ENCODE measurements at places on chromosomes 3 and 15.

DNA sequence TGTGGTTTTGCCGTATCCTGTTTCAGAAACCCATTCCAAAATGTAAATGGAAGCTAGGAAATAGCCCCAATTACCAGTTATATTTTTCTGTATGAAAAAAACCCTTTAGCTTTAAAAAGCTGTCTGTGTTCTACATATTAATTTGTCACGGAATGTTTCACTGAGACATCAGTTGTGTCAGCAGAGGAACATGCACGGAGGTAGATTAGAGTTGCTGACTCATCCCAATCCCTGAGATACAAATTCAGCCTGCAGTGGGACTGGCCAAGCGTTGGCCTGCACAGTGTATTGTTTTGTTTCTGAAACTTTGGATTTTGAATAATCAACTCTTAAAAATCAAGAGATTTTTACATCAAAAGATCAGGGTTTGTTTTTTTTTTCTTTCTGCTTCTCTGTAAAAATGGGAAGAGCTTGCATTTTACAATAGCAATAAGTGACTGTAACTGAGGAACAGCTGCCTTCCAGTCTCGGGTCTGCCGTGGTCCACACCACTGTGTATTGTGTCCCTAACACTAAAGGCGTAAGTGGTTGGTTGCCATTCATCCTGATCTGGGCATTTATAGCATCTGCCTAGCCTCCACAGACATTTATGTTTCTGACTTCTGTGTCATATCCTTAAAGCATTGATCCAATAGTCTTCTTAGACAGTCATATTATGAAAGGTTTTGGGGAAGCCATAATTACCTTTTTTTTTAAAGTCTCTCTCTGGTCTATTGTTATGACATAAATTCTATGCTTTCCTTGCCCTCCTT lies 218.1 kb downstream of the ADAMTSL3 start:
- no peak for DNase-seq

GRCh38 chr3:131596884-131597283 lies 94.1 kb upstream of the MRPL3 start:
- DNase-seq, result no peak

- no peak for DNase-seq
Observed at GRCh38 chr3:129360705-129361460, 67.6 kb downstream of the EFCAB12 start.

DNA sequence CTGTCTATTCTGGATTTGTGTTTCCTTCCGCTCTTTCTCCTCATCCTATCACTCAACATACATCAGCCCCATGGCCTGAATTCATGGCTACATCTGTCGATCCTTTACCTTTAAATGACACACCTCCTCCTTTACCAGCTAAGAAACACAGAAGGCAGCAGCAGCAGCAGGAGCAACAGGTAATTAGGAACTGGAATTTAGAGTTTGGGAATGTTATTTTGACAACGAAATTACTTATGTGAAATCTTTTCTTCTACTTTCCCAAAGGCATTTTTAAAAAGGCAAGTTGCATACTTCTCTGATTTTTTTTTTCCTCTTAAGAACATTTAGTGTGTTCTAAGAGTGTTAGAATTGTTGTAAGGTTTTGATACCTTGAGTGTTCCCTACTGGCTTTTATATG lies 29.1 kb upstream of the ABHD10 start:
- no peak for DNase-seq

- DNase-seq, result no peak
Observed at GRCh38 chr3:137807998-137808397, 43.9 kb downstream of the SOX14 start.

GRCh38 chr3:122973893-122974615 lies 53.5 kb downstream of the SEMA5B start:
- no peak for DNase-seq

DNA sequence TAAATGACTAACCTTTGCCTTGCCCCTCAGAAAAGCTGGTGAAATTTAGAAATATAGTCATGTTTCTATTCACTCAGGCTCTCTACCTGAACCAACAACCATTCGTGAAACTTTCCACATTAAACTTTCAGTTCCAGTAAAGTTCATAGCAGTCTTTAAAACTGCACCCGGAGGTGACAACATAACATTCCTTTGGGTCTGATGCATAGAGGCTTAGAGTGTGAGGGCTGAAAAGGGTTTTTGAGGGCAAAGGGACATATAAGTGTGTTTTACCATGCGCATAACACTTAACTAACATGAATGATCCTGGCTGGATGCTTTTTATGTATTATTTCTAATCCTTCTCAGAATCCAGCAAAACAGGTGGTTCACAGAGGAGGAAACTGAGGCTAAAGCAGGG lies 471.7 kb upstream of the MCTP2 start:
- DNase-seq, result no peak

DNA sequence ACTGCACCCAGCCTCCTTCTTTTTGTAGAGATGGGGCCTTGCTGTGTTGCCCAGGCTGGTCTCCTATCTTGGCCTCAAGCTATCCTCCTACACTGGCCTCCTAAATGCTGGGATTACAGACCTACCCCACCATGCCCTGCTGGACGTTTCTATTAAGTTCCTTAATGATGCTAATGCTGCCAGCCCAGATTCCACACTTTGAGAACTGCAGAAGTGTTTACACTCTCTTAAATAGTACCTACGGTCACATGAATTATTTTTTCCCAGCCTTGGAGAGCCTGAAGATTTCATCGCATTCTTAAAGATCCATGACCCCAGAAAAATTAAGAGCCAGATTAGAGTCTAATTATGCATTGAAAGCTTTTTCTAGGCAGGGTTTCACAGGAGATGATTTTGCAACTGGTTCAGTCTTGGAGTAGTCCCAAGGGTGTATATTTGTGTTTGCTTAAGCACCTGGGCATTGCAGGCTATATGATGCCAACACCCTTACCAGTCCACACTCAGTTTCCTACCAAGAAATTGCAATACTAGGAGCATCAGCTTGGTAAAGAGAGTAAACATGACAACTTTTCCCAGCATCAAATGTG lies 36.6 kb downstream of the TM4SF4 start:
- no peak for DNase-seq

GRCh38 chr3:114762144-114762543 lies 384.9 kb downstream of the ZBTB20 start:
- DNase-seq, result no peak

Data from activated B cell treated with CpG ODN at 0.5 μM for 24 hours (primary cell).